ENCODE measurements at places on chromosomes 3 and 15.

DNA sequence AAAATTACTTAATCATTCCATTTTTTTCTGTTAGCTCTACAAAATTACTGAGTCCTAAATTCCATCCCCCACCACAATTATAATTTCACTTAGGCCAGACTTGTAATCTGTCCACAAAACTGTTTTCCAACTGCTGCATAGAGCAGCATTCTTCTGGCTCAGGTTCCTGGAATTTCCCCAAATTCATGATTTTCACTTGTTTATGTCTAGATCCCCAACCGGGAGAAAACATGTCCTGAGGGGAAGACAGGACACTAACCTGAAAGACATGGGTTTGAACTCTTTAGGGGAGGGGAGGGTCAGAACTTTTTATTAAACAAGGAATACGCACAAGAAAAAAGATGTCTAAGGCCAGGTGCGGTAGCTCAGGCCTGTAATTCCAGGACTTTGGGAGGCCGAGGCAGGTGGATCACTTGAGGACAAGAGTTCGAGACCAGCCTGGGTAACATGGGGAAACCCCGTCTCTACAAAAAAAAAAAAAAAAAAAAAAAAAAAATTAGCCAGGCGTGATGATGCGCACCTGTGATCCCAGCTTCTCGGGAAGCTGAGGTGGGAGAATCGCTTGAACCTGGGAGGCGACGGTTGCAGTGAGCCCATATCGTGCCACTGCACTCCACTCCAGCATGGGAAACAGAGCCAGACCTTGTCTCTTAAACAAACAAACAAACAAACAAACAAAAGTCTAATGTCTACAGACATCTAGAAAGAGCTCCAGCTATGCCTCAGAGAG is 1.5 kb downstream of the ETFA start:
- DNase-seq: no peak

GRCh38 chr3:144687862-144688261 is 716.2 kb downstream of the DIPK2A start:
- DNase-seq: no peak

DNA sequence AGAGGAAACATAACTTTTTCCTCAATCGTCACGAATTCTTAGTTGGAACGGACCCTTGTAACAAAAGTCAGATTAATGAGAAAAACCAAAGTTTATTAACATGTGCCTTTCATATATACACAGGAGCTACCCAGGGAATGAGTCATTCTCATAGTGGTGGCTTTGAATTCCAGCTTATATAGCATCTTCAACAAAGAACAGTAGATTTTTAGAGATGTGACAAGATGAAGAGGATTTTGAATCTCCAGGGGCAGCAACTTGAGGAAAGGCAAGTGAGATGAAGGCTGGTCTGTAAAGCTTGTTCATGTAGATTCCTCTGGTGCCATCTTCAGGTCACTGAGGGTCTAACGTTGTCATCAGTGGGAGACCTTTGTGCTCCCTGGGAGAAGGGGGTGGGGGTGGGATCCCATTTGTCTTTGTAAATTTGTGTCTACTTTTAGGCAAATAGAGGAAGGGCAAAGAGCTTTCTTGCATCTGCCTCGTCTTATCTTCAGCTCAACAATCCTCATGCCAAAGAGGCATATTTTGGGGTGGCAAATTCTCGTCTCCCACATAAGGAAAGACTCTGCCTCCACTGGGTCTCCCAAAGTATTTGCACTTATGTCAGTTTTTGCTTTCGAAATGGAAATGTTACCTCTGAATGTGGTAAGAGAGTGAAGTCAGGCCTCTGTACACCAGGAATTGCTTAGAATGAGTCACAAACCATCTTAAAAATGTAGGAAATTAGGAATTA is 29.5 kb downstream of the CLEC3B start:
- no peak for DNase-seq

- no peak for DNase-seq
These were observed 4.6 kb upstream of the P2RY14 start for GRCh38 chr3:151282921-151283320.

DNA sequence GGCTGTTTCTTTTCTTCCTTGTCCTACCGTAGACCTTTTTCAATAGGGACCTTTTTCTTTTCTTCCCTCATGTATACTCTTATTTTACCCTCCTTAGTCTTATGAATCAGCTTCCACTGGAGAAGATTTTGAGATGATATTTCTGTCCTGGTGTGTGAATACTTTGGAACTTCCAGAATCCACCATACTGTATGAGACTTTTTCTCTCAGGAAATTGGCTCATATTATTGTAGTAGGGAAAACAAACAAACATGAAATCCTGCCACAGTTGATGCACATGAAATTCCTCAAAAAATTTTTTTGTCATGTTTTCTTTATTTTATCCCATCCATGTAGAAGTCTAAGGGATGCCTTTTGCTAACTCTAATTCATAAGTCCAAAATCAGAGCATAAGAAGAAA is 289.3 kb upstream of the PLSCR5 start:
- no peak for DNase-seq

- no peak for DNase-seq
These were observed 15.6 kb downstream of the HERC1 start for GRCh38 chr15:63818191-63818590.

GRCh38 chr3:190481779-190482178 is 32.1 kb upstream of the TMEM207 start:
- no peak for DNase-seq

DNA sequence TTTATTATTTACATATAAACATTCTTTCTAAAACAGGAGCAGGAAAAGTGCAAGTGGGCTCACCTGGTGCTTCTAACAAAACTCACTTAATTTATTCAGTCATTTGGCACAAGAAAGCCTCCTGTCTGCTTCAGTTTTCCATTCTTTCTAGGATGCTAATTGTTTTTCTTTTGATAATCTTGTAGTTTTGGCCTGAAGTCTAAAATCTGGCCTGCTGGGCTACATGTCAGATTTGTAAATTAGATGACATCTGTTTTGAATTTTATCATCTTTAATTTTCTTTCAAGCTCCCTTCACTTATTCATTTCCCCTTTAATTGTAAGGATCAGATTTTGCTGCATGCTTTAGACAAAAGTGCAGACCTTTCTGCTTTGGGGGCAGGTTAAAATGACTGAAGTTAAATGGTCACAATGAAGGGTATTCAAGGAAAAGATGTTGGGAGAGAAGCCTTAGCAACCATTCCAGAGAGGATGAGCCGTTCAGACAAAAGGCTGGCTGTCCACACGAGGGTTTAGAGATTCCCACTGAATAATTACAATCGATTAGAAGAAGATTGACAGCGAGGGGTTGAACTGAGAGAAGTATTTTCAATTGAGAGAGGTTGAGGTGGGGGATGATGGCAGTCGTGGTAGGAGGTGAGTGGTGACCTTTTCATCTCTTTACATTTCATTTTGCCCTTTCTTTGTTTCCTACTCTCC is 59.9 kb upstream of the PTX3 start:
- no peak for DNase-seq

GRCh38 chr3:5195605-5196004 is 8.1 kb downstream of the EDEM1 start:
- DNase-seq: no peak

GRCh38 chr3:156474560-156475389 is 80.1 kb downstream of the SSR3 start:
- DNase-seq: no peak

- no peak for DNase-seq
These were observed 102.0 kb downstream of the TBC1D5 start for GRCh38 chr3:17640466-17640865.

DNA sequence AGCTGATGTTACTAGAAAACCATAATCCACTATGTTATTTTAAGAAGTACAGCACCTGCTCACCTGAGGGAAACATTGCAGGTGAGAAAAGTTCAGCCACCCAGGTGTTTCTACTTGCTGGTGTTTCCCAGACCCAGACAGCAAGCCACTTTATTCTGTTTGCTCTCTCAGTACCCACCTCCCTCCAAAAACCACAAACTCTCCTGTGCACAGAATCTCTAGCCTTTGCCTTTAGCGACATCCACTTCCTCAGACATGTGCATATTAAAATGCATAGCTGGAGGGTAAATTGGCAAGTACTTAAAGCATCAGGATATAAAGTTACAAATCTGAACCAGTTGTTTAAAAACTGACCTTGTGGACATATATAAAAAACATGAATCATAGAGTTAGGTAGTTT is 36.7 kb downstream of the VGLL3 start:
- DNase-seq: no peak

DNA sequence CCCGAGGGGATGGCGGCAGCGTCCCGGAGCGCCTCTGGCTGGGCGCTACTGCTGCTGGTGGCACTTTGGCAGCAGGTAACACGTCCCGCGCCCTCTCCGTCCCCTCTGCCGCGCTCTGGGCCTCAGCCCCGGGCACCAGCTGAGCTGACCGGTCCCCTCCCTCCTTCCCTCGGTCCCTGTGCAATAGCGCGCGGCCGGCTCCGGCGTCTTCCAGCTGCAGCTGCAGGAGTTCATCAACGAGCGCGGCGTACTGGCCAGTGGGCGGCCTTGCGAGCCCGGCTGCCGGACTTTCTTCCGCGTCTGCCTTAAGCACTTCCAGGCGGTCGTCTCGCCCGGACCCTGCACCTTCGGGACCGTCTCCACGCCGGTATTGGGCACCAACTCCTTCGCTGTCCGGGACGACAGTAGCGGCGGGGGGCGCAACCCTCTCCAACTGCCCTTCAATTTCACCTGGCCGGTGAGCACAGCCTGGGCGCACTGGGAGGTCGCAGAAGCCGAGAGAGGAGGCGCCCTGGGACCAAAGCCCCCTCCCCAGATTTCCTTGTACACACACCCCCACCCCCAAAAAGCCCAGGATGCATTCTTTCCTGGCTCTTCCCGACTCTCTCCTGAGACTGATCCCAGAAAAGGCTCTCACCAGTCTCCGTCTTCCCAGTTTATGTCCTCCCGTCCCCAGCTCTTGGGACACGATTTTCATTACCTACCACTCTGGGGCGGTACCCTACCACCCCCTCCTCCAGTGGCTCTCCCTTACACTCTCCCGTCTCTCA is 705 bp downstream of the DLL4 start:
- no peak for DNase-seq

DNA sequence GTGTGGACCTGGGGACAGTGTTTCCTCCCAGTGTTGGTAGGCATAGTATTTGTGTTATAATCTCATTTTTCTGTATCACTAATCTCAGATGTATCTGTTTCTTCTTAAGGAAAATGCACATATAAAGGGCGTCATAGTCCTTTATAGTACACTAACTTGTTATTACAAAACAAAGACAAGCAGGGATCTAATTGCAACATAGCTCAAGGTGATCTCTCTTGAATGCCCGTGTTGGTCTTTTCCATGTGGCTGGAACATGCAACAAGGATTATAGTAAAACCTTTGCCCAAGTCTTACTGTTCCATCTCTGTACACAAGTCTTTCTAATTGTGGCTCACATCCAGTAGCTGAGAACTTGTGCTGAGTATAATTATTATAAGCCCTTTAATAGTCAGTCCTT is 3.5 kb upstream of the GPR87 start:
- DNase-seq: no peak

GRCh38 chr3:8627201-8627940 is 17.2 kb downstream of the SSUH2 start:
- no peak for DNase-seq

DNA sequence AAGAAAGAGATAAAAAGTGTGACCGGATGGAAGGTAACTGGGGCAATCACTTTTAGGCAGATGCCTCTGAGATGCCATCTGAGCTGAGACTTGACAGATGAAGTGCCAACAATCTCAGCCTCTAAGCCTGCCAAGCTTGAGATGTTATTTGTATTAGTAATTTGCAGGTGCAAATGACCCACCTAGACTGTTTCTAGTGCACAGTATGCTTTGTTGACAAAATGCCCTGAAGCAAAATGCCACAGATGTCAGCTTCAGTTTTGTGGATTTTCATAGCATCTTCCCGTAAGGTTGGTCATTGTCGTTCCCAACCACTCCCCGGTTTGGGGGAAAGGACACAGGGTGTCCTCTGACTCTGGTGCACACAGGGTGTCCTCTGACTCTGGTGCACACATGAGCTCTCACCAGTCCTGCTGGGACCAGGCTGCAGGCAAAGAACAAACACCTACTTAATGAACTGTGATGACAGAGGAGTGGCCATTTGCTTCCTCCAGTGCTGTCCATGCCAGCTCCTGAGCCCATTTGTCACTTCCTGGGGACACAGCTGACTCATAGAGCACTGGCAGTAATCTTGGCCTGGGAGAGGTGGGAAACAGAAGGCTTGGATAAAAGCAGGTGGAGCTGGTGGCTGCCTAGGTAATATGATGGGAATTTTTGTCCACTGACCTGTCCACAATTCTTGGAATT is 16.7 kb upstream of the PPP1R2 start:
- no peak for DNase-seq

- DNase-seq: no peak
These were observed 74.9 kb upstream of the ZBED2 start for GRCh38 chr3:111669926-111670630.

- DNase-seq: no peak
These were observed 15.4 kb downstream of the BCL2L10 start for GRCh38 chr15:52097180-52097579.

DNA sequence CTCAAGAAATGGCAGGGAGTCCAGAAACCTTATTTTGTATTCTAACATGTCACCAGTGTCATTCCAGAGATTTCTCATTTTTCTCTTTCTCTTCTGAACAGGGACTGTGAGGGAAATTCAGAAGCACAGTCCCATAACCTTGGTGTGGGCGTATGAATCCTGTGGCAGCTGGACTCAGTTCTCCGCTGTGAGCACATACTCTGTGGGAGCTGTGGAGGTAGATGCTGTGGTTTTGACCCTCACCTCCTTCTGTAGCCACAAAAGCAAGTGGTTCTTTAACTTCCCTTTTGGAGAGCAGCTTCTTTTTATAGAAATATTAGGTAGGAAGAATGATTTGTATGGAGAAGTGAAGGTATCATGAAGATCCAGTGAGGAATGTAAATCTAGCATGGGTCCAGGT is 13.4 kb downstream of the TMEM207 start:
- DNase-seq: no peak

- no peak for DNase-seq
These were observed 62.3 kb downstream of the PPARG start for GRCh38 chr3:12351145-12351544.

DNA sequence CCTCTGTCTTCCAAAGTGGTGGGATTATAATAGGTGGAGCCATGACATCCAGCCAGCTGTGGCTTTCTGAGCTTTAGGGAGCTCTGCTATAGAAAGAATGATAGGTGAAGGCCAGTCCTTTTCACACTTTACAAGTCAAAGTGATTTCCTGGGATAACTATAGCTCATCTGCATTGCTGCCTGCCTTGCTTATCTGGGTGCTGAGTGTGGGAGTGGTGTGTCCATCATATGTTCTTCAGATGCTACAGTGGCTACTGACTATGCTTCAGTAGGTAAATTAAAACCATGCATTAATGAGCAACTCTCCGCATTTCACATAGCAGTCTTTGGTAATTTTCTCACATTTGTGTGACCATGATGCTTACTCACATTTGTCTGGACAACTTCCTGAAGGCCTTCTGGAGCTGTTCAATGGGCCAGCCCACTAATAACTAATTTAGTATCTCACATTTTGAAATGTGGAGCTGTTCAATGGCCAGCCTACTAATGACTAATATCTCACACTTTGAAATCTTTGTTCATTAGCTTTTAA is 23.4 kb downstream of the RHOA start:
- no peak for DNase-seq

GRCh38 chr15:43253431-43254403 is 13.0 kb downstream of the TGM5 start:
- no peak for DNase-seq

- DNase-seq: no peak
These were observed 6.1 kb upstream of the MESP2 start for GRCh38 chr15:89770041-89770440.

All from activated naive CD4-positive, alpha-beta T cell (primary cell).